ENCODE measurements at places on chromosomes 13 and 19.

DNA sequence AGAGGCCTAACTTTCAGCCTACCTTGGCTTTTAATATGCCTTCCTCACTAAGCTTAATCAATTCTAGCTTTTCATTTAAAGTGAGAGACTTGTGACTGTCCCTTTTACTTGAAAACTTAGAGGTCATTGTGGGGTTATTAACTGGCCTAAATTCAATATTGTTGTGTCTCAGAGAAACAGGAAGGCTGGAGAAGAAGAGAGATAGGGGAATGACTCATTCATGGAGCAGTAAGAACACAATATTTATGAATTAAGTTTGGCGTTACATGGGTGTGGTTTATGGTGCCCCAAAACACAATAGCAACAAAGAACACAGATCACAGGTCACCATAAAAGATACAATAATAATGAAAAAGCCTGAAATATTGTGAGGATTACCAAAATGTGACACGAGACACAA lies 612.1 kb downstream of the TBC1D4 start:
- DNase-seq = no peak

DNA sequence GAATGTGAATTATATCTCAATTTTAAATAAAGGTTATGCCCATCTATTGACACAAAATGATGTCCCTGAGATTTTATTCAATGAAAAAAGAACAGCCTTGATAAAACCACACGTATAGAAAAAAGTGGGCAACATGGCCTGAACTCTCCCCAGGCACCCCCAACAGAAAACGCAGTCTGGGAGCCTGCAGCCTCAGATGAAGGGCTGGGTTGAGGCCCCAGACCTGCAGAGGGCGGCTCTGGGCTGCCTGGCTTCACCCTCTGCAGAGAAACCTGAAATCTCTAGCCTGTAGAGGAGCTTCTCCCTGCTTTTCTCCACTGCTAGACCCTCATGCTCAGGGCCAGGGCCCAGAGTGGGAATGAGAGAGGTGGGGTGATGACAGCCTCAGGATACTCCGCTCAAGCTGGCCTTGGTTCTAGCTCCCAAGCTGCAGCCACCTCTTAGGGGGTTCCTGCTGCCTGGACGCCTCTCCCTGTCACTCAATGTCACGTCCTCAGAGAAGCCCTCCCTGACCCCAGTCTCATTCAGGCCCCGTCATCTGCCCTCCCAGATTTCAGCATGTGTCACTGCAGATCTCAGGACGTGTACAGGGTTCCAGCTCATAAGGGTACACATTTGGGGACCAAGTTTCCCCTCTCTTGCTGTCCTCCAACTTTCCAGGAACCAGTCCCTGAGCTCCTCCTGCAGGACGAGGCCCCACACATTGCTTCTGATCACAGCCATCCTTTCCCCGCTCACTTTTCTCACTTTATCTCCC lies 1.8 kb downstream of the MBD3 start:
- peak; percentile 68 for DNase-seq

GRCh38 chr19:51691584-51692428 lies 1.3 kb upstream of the SPACA6 start:
- DNase-seq = peak; percentile 34

GRCh38 chr19:40703029-40703755 lies 12.7 kb upstream of the NUMBL start:
- no peak for DNase-seq

DNA sequence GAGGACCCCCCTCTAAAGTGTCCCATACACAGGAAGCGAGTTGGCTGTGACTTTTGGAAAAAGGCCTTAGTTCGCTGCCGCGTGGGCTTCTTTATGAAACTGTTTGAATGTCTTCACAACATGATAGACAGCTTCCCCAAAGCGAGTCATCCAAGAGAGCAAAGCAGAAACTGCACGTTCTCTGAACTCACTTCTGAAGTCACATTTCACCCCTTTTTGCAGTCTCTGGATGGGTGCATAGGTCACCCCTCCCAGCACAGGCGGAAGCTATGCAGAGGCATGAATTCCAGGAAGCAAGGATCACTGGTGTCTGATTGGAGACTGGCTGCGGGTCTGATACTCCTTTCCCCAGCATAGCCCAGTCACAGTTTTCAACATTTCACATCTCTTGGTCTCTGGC lies 10.6 kb downstream of the GPI start:
- no peak for DNase-seq

GRCh38 chr19:39030854-39031367 lies 1.4 kb downstream of the FBXO27 start:
- no peak for DNase-seq

DNA sequence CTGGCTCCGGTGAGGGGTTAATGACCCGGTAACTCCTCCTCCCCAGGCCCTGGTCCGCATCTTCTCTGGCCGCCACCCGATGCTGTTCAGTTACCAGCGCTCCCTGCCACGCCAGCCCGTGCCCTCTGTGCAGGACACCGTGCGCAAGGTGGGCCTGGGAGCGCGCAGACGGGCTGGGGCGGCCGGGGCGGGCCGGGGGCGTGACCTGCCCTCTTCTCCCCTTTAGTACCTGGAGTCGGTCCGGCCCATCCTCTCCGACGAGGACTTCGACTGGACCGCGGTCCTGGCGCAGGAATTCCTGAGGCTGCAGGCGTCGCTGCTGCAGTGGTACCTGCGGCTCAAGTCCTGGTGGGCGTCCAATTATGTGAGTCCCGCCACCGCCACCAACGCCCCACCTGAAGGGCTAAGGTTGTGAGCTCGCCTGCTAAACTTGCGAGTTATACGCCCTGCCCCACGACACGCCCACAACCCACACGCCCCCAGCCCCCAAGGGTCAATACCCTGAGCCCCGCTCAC lies 10.4 kb downstream of the CPT1C start:
- DNase-seq = no peak

GRCh38 chr13:21537105-21537504 lies 66.9 kb downstream of the MICU2 start:
- DNase-seq = no peak

- DNase-seq = no peak
These were observed 9.5 kb downstream of the FCGBP start for GRCh38 chr19:39924952-39925351.

GRCh38 chr13:114111577-114111976 lies 20.8 kb downstream of the RASA3 start:
- no peak for DNase-seq

DNA sequence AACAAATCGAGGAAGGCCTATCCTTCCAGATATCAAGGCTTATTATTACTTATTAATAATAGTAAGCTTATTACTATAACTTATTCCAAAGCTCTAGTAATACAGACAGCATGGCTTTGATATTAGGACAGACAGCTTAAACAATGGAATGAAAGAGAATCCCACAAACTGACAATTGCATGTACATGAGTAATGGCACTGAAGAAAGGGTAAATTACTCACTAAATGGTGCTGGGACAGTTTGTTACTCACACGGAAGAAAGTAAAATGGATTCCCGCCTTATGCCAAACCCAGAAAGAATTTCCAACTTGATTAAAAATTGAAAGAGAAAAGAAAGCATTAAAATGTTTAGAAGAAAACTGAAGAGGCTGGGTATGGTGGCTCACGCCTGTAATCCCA lies 60.3 kb downstream of the MIPEP start:
- no peak for DNase-seq

GRCh38 chr13:45518525-45519245 lies 53.9 kb downstream of the COG3 start:
- no peak for DNase-seq

GRCh38 chr19:33767898-33768413 lies 28.7 kb upstream of the KCTD15 start:
- DNase-seq = no peak

GRCh38 chr19:48194041-48194843 lies 23.8 kb downstream of the ZSWIM9 start:
- DNase-seq = peak; percentile 31

DNA sequence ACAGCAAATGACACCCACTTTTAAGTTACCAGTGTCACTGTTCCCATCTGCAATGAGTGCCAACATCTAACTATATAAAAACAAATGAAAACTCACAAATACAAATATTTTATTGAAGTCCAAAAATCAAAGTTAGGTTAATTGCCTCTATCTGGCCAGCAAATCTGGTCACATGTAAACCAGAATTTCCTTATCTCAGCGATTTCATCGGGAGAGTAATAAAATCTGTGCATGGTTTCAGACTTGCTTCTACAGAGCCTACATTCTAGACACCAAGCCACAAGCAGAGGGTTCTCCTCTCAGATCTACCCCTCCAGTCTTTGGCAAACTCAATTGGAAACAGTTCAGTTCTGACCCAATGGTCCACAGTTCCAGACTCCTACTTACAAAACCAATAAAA lies 189.6 kb downstream of the ABCC4 start:
- no peak for DNase-seq

DNA sequence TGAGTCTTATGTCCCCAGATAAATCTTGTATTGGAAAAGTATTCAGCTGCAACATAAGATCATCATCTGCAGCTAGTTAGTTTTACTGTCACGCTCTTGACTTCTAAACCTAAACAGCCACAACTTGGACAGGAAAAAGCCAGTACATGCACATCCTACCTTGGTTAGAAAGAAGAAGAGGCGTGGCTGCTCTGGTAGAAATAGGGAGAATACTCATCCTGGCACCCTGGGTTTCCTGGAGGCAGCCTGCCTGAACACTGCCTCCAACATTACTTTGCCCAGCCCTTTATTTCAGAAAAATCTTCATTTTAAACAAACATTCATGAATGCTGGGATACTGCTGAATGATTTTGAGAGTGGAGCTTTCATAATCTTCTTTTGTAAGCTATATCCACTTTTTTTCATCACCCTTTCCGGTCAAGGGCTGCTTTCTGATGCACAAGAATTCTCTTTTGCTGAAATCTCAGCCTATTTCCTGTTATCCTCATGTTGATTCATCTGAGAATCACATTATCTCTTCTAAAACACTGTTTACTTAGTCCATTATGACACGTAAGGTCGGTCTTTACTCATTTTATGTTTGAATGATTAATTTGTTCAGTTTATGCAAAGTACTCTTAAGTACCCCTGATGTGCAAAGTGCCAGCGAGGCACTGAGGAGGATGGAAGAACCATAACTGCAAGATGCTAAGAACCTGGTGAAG lies 55.2 kb downstream of the STARD13 start:
- DNase-seq = no peak

GRCh38 chr13:97226788-97227627 lies 4.9 kb downstream of the MBNL2 start:
- DNase-seq = no peak

DNA sequence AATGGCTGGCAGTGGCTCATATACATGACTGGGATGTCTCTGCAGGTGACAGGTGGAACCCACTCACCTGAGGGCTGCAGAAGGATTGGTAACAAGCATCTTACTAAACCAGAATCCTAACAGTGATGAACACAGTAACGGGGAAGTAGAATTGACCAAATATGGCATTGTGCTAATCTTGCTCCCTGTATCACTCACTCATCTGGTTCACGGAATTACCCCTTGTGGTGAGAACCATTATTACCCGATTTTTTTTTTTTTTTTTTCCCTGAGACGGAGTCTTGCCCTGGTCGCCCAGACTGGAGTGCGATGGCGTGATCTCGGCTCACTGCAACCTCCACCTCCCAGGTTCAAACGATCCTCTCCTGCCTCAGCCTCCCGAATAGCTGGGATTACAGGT lies 69.5 kb downstream of the PTPRS start:
- no peak for DNase-seq

- DNase-seq = no peak
These were observed 22.8 kb downstream of the WTIP start for GRCh38 chr19:34504273-34504808.

GRCh38 chr13:27147530-27148170 lies 24.0 kb downstream of the USP12 start:
- no peak for DNase-seq

GRCh38 chr13:48246102-48246501 lies 13.1 kb downstream of the ITM2B start:
- no peak for DNase-seq

GRCh38 chr13:99893567-99893966 lies 78.0 kb downstream of the ZIC5 start:
- no peak for DNase-seq

- no peak for DNase-seq
These were observed 152.4 kb downstream of the DCLK1 start for GRCh38 chr13:35978607-35979316.

DNA sequence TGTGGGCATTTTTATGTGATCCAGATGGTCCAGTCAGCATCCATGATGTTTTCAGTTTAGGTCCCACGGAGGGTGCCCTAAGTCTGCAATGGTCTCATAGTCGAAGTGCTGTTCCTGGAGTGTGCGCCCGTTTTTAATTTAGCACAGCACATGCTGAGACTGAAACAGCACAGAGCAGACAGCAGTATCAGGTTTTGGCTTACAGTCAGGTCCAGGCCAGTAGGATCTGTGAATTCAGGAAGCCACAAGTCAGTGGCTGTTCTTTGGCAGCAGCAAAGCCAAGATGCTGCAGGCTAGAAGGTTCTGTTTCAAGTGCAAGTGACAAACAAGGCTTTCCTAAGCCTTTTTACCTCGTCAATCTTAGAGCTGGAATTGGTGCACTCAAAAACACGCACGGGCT lies 18.3 kb downstream of the FBXO27 start:
- no peak for DNase-seq

DNA sequence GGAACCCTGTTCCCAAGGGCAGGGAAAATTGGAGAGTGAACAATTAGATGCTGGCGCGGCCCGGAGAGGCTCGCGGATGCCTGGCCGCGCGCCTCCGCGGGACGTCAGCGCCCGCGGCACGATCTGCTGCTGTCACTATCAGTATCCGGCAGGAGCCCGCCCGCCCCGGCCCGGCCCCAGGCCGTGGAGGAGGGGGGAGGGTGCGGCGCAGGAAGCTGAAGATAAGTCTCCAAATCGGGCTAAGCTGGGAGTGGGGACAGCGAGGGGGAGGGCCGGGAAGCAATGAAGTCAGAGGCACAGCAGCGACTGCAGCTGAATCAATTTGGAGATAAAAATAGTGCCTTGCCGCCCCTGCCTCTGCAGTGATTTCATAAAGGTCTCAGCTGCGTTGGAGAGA lies 441.5 kb upstream of the KLF12 start:
- peak; percentile 95 for DNase-seq

DNA sequence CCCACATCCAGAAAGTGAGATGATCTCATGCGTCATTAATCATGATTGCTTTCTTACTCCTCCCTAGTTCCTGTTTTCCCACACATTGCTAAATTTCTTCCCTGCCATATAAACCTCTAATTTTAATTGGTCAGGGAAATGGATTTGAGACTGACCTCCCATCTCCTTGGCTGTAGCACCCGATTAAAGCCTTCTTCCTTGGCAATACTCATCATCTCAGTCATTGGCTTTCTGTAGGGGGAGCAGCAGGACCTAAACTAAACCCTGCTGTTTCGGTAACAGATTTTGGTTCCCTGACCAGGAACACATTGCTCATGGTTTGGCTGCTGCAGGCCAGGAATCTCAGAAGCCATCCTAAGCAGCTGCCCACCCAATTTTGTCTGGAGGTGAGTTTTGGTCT lies 61.7 kb downstream of the SPRYD7 start:
- no peak for DNase-seq

- DNase-seq = no peak
These were observed 14.5 kb downstream of the RFX2 start for GRCh38 chr19:6095760-6096159.

DNA sequence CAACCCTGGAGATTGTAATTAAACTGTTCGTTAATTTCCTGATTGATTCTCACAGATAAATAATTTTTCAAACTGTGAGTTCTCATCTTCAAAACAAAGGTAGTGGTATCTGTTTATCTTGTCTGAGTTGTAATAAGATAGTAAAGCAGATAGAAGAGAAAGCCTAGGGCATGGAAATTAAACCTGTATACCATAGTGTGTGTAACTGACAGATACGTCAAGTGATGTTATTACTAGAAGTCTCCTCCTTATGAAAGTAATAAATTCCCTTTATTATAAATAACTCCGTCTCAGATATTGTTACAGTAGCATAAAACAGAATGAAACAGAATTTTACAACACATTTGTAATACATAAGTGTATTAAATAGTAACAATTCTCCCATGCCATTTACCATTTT lies 1065.1 kb downstream of the SLITRK1 start:
- no peak for DNase-seq

- DNase-seq = no peak
These were observed 27.6 kb upstream of the MAP3K10 start for GRCh38 chr19:40163541-40164129.

All from BE2C (cell line).